Transverse colon (tissue), 4 donors: ENCODE measurements at places on chromosomes 1 and 21. TPM values are rescaled to one million over a fixed set of nuclear protein-coding genes. Genes with fewer than 3 reads are reported as not detected.

- no peaks in the 10 kb centered on the region for H3K27me3 ChIP-seq
- no peak for DNase-seq
- H3K27ac ChIP-seq = peak overlapping the region; percentile 61
- no peaks in the 10 kb centered on the region for H3K36me3 ChIP-seq
- peak overlapping the region; percentile 30 for H3K4me3 ChIP-seq
Measured at GRCh38 chr1:89271341-89272015, 1.2 kb downstream of the GBP5 start.

DNA sequence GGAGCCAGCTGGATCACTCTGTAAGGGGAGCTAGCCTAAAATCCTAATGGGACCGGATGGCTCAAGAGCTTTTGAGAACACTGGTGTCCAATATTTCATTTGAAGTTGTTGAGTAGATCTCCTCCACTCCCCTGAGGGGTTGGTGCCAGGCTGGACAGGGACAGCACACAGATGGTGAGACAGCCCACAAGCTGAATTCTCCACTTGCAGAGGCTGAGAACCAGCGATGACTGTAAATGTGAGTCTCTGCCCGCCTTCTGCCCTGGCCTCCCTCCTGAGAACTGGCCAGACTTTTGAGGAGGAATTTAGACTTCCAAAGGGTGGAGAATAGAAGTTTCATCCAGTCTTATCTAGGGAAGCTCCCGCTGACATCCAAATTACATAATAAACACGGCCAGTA is 20.5 kb upstream of the COQ8A start:
- peaks cover 16% of the 10 kb centered on the region for H3K4me1 ChIP-seq
- no peak for DNase-seq
- no peaks in the 10 kb centered on the region for H3K36me3 ChIP-seq
- H3K27ac ChIP-seq = no peak overlapping the region

- no peak for DNase-seq
- no peak overlapping the region for H3K4me3 ChIP-seq
- H3K27ac ChIP-seq = no peak overlapping the region
- H3K27me3 ChIP-seq = no peaks in the 10 kb centered on the region
- no peaks in the 10 kb centered on the region for H3K4me1 ChIP-seq
Measured at GRCh38 chr1:235586413-235586812, 63.2 kb downstream of the GNG4 start.

The CD5L gene
- total RNA-seq = not detected
